ENCODE measurements at places on chromosomes 13 and 19. TPM values are rescaled to one million over a fixed set of nuclear protein-coding genes. Genes with fewer than 3 reads are reported as not detected.

Gene PRSS57
- not detected for total RNA-seq

Gene CRTC1
- total RNA-seq, result 13.1 TPM

Gene CLEC17A
- 123 TPM for total RNA-seq

DNA sequence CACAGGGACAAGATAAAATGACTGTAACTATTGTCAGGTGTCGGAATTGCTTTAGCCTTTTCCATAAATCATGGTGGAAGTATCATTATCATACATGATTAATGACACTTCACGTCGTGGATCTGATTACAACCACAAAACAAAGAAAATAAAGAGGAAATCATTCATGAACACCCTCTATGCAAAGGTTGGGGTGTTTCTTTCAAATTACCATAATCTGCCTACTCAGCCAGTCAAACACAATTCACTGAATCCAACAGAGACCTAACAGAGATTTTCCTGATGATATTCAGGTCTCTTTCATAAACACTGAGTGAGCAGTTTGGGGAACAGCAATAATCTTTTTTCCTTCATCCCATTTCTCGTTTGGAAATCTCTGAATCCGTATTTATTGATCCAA is 625.6 kb downstream of the DCT start:
- DNase-seq, result no peak

DNA sequence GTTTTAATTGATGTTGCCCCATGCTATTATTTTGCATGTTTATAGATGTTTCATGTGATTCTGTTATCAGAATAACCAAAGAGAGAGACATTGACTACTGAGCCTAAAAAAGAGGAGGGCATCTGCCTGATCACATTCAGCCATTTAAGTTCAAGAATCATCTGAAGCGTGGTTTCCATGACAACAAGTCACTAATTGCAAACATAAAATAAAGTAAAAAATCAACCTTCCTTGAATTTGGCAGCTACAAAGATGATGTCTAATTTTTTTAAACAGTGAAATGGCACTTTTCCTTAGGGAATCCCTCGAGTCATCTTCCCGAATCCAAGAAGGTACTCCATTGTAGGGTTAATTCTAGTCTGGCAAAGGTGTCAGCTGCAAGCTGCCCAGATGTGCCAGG is 884.2 kb downstream of the DIAPH3 start:
- DNase-seq, result no peak

DNA sequence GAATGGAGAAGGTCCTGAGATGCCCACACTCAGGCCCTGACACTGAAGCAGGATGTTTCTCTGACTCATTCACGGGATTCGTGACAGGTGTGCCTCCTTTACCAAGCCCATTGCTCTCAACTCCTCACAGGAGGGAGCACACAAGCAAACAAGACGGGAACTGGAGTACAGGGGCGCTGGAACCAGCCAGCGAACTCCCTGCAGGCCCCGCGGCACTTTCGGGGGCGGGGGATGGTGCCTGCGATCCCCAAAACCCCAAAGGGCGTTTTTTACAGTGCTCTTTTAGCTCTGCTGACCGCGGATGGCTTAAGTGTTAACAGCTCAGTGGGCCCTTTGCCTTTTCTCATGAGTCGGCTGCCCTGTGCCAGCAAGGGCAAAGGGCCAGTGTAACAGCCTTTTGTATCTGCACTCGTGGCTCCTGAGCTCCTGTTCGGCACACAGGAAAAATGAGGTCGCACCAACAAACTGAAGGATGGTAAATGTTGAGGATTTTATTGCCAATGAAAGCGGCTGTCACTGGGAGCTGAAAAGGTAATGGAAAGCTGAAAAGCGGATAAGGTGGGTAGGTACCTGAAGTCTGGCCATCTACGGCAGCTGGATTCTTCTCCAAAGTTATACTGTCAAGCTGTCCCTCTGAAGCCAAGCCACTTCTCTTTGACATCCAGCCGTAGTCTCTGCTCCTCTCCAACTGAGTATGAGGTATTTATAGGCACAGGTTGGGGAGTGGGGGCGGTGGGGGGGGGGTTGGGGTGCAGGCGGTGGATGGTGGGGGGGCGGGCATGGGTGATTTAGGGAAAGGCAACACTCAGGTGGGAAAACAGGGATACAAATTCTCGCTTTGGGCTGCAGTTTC is 65.0 kb upstream of the TRPC4 start:
- no peak for DNase-seq

- DNase-seq, result no peak
Observed at GRCh38 chr13:81207636-81208035, 866.7 kb upstream of the SPRY2 start.

DNA sequence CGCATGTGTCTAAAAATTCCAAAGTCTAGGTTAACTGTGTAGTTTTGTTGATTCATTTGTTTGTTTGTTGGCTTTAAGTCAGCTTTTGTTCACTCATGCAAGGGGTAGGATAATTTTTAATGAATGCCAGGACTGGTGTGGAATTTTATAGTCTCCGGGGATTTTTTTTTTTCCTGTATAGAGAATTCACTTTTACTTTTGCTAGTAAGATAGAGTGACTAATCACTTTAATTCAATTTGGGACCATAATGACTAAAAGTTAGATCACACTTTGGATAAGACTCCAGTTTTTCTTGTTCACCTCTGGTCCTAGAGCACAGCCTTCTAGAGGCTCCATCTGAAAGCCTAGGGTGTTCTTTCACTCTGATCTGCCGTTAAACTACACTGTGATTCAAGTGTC is 1690.0 kb downstream of the PCDH9 start:
- no peak for DNase-seq

GRCh38 chr19:45523642-45524256 is 16.5 kb downstream of the VASP start:
- peak; percentile 62 for DNase-seq

All from activated B cell treated with CpG ODN at 0.5 μM for 24 hours (primary cell).